ENCODE measurements at places on chromosomes 1 and 21.

DNA sequence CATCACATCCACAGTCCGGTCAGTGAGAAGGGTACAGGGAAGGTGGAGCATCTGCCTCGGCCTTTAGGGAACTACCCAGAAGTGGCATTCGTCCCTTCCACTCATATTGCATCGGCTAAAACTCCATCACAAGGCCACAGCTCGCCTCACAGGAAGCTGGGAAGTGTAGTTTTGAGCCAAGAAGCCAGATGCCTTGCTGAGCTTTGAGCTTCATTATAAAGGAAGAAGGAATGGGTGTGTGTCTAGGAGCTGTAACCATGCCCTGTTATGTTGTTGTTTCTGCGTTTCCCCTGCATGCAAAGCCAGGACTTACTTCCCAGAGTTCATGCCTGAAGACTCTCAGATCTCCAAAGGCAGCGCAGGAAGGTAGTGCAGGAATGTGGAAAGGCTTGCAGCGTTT is 61.1 kb downstream of the OPTC start:
- no peak for DNase-seq

- peak; percentile 26 for DNase-seq
Observed at GRCh38 chr1:62781841-62782543, 1.9 kb upstream of the ATG4C start.

GRCh38 chr1:185154912-185155513 is 1.7 kb downstream of the TRMT1L start:
- DNase-seq: no peak

DNA sequence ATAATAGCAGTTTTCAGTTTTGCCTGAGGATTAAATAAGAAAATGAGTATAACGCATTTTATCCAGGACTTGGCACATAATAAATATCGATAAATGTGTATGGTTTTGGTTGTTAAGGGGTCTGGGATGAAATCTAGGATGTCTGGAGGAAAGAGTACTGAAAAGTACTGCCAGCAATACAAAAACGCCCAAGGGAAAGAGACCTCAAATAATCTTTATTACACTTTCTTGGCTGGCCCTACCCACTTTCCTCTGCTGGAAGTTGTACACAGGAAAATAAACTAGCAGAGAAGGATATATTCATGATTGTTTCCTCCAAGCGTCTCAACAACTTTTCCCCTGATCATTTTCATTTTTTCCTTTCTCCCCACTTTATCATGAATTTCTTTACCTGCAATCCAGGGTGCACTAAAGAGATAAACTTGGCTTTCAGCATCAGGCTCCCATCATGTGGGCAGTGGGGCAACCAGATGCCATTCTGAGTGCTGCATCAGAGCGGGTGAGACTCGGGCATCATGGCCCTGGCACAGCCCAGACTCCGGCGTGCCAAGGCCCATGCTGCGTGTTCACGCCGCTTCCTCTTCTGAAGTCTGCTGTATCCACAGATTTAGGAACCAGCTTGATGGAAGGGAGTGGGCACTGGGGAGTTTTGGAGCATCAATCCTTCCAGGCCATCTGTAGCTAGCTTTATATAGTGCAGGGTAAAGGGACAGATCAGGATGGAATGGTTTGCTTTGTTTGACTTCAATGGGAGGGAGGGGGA is 35.8 kb upstream of the PLXNA2 start:
- DNase-seq: no peak

DNA sequence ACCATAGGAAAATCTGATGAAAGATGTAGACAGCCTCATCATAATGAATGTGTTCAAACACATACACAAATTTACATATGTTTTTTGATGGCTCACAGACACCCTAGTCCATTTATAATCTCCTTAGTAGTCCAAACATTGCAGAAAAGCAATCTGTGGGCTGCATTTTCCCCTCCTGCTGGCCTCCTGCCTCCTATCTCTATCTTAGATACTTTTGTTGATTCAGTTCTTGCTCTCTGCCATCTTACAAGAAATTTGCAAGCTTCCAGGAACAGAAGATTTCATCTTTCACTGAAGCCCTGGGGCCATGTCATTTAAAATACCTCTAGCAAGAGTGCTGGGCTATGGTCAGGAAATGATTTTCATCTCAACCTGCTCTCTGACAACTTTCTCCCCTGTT is 50.6 kb downstream of the DUSP10 start:
- no peak for DNase-seq

DNA sequence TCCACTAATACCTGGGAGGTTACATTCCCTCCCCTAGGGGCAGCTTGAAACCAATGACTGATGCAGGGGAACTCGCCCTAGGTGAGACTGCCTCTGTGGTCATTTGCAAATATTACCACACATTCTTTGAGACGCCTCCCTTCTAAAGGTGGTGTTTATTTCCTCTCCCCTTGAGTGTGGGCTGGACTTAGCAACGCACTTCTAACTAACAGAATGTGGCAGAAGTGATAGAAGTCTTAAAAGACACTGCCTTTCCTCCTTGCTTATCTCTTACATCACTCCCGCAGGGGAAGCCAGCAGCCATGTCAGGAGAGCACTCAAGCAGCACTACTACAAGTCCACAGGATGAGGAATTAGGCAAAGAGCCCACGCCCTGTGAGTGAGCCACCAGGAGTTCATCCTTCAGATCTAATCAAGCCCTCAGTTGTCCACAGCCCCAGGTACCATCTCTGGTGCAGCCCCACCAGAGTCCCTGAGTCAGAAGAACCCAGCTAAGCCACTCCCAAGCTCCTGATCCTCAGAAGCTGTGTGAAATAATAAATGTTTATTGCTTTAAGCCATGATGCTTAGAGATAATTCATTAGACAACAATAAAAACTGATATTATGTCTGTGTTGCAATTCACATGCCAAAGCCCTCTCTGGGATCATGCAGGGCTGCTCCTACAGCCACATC is 14.8 kb upstream of the MATN1 start:
- no peak for DNase-seq

- no peak for DNase-seq
Observed at GRCh38 chr21:45161038-45161945, 86.9 kb downstream of the ADARB1 start.

GRCh38 chr1:31633117-31633516 is 11.6 kb downstream of the PEF1 start:
- no peak for DNase-seq
